A549 (cell line): ENCODE measurements at places on chromosomes 2 and 18. TPM values are rescaled to one million over a fixed set of nuclear protein-coding genes. Genes with fewer than 3 reads are reported as not detected.

The RTP5 gene
- polyA plus RNA-seq: not detected in 3 replicates

The WDR54 gene
- 59.4 to 68.5 TPM (median 62.5 TPM) in 3 replicates for polyA plus RNA-seq

The CKAP2L gene
- 14.0 to 17.1 TPM (median 15.9 TPM) in 3 replicates for polyA plus RNA-seq

The PLGLB2 gene
- polyA plus RNA-seq: 0.51 to 0.76 TPM (median 0.59 TPM) in 3 replicates

The ESPNL gene
- 0.15 to 0.22 TPM (median 0.17 TPM) in 3 replicates for polyA plus RNA-seq

The UGT1A5 gene
- polyA plus RNA-seq: 0.12 TPM in 1 of 3 replicates, not detected in the others

The ALLC gene
- not detected in 3 replicates for polyA plus RNA-seq

The MYOM1 gene
- 0.18 to 0.34 TPM (median 0.33 TPM) in 3 replicates for polyA plus RNA-seq

The ERLEC1 gene
- polyA plus RNA-seq: 53.7 to 58.7 TPM (median 57.1 TPM) in 3 replicates

The CHCHD5 gene
- 61.4 to 62.4 TPM (median 62.0 TPM) in 3 replicates for polyA plus RNA-seq

The FAM168B gene
- polyA plus RNA-seq: 80.9 to 84.0 TPM (median 83.2 TPM) in 3 replicates

The MC4R gene
- 0.05 to 0.08 TPM in 2 of 3 replicates, not detected in the other for polyA plus RNA-seq

The MBP gene
- polyA plus RNA-seq: 8.5 to 9.0 TPM (median 8.6 TPM) in 3 replicates

The UBXN4 gene
- polyA plus RNA-seq: 58.2 to 72.8 TPM (median 70.8 TPM) in 3 replicates

The ADCYAP1 gene
- not detected in 3 replicates for polyA plus RNA-seq

The MEP1B gene
- 0.04 TPM in 1 of 3 replicates, not detected in the others for polyA plus RNA-seq

The COL4A3 gene
- polyA plus RNA-seq: 1.5 to 2.1 TPM (median 1.8 TPM) in 3 replicates

The DNAJC5G gene
- polyA plus RNA-seq: not detected in 3 replicates

The NR4A2 gene
- polyA plus RNA-seq: 1.2 to 2.3 TPM (median 1.9 TPM) in 3 replicates

The RNU2-63P gene
- 2.0 TPM in 1 of 3 replicates, not detected in the others for polyA plus RNA-seq

The MROH2A gene
- 0.04 to 0.28 TPM (median 0.10 TPM) in 3 replicates for polyA plus RNA-seq
